Activated CD4-positive, alpha-beta T cell treated with anti-CD3 and anti-CD28 coated beads, Interleukin-2, amount 10 ng/mL, durations not matched to agents 24 days and 14 days (primary cell): ENCODE measurements at places on chromosomes 3 and 15. TPM values are rescaled to one million over a fixed set of nuclear protein-coding genes. Genes with fewer than 3 reads are reported as not detected.

Gene TEX55
- not detected in 2 replicates for total RNA-seq

Gene SLC6A1
- total RNA-seq: not detected in 2 replicates

Gene SAMD7
- total RNA-seq: not detected in 2 replicates

GRCh38 chr15:39272901-39273300, 308.0 kb upstream of the THBS1 start:
- no peak for DNase-seq

- no peak for DNase-seq
Measured at GRCh38 chr3:10992017-10992942, at the start of gene SLC6A1. TSS of gene SLC6A1 (plus strand) at chr3:10992748. CDS start at chr3:11017212, 24,464 bp downstream.

GRCh38 chr15:75232252-75232813, 25.8 kb upstream of the GOLGA6C start:
- DNase-seq: no peak

DNA sequence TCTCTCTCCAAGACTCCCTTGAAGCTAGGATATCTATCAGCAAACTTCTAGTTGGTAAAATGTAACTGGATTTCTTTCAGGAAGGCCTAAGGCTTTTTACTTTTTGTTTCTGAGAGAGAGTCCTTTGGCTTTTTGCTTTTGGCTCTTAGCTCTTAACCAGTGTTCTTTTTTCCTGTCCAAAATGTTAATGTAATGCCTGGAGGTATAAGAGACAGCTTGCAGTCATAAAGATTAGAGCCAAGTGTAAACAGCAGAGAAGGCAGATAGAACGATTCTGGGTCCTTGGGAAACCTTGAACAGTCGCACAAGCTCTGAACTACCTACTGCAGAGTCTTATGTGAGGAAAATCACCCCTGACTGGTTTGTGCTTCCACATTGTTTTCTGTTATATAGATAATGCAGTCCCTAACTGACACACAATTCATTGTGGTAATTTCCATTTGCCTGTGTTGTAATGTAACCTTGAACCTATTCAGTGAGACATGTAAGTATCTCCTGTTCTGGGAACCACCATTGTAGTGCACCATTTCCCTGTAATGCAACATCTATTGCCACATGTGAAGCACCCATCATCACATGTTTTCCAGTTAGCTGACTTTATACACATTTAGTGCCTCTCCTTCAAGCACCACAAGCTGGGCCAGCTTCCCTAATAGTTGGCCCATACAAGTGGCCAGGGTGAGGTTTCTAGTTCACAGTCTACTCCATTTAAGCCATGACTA, 1311.9 kb downstream of the ROBO1 start:
- no peak for DNase-seq

DNA sequence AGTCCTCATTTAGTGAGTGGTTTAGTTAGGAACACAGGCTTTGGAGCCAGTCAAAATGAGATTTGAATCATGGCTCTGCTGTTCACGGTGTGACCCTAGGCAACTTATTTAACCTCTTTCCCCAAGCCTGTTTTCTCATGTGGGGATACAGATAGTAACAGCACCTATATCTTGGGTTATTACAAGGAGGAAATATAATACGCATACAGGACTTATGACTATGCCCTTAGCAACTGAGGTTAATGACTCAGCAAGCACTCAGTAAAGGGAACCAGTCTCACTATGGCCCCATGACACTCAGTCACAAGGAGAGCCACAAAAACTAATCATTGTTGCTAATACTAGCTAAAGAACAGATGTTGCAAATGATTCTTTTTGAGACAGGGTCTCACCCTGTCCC, 45.9 kb downstream of the SUMF1 start:
- DNase-seq: no peak

GRCh38 chr15:40471808-40472150, 995 bp downstream of the CHST14 start:
- DNase-seq: peak; percentile 78
